ENCODE measurements at places on chromosomes 13 and 19.

DNA sequence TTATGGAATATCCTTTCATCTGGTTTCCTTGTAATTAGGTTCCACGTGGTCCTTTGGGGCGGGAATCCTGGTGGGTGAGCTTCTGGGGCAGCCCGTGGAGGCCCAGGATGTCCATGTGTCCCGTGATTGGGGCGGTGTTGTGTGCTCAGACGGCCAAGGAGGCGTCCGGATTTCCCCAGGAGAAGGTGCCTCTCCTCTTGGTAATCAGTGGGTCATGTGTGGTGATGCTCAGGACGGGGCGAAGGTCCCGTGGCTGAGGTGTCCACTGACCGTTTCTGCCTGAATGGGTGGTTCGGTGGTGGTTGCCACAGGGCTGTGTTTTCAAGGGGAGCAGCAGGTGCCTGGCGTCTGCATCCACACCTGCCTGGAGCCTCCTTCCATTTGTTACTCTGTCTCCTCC lies 52.2 kb upstream of the F7 start:
- no peak for DNase-seq

DNA sequence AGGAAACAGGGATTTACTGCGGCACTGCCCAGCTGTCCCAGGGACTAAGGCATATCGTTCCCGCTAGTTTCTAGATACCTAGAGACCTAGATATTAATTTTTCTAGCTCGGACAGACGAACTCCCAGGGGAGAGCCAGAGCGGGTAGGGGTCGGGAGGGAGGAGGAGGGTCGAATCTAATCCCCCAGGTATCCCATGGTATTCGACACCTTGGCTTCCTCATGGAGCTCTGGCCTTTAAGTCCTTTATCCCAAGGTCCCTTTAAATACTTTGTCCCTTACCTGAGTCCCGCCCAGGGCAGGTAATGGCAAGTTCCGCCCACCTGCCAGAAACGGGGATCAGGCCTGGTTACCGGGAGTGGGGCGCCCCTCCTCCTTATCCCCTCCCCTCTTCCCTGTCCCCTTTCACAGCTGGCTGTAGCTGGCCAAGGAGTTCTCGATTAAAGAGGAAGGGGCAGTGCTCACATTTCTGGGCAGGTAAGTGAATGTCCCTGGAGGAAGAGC lies at the start of gene PRRG2:
Gene PRRG2, plus strand, starts transcription at position 310 of the 502 bp plus-strand sequence. CDS start 1,904 bp downstream, outside the sequence.
- no peak for DNase-seq

DNA sequence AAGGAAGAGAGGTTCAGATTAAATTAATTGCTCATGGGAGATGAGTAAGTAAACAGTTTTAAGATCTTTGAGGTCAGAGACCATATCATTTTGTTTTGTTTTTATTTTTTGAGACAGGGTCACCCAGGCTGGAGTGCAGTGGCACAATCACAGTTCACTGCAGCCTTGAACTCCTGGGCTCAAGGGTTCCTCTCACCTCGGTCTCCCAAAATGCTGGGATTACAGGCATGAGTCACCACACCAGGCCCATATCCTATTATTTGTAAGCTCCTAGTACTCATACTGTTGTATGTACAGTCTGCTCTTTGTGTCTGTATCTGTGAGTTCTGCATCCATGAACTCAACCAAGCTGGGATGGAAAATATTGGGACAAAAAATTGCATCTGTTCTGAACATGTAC lies 6.0 kb upstream of the RASL11A start:
- no peak for DNase-seq

DNA sequence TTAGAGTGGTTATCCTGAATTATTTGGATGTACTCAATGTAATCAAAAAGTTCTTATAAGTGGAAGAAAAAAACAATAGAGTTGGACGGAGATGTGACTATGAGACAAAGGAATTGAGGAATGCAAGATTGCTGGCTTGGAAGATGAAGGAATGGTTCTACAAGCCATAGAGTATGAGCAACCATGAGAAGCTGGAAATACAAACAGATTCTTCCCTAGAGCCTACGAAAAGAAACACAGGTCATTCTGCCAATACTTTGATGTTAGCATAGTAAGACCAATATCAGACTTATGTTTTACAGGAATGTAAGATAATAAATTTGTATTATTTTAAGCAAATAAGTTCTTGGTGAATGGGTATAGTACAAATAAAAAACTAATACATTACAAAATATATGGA lies 249.2 kb downstream of the DIAPH3 start:
- DNase-seq = no peak

DNA sequence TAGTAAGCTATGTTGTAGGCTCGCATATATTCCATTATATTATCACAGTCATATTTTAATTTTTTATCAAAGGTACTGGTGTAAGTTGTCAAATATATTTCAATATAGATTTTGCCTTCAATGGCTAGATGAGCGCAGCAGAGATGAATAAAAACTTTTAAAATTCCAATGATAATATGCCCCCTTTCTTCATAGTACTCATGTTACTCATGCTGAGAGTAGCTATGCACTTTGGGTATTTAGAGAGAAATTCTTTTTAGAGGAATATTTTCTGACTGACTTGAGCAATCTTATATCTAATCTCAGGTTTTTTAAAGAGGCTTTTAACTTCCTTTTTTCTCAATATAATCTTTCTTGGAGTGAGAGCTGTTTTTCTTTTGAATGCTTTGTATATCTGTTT lies 11.4 kb downstream of the ZNF254 start:
- no peak for DNase-seq

- peak; percentile 89 for DNase-seq
Observed at GRCh38 chr19:45613926-45614725, 12.1 kb upstream of the GPR4 start.

DNA sequence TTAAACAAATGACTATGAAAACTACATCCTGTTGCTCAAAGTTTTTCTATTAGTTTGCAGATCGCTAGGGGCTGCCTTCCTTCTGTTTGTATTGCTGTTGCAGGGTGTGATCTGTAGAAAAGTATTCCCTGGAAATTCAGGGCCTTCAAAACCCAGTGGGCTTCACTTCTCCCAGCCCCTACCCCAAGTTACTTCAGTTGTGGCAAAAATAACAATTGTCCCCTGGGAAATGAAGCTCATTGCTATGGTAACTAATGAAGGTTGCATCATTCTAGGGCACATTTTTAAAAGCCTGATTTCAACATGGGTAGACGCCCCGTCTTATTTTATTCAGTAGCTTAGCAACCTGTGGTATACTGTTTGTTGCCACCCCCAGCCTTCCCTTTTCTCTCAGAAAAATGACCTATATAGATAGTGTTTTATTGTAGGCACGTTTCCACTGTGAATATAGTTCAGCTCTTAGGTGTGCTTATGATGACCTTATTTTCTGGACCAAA lies 60.9 kb downstream of the WDFY2 start:
- DNase-seq = peak; percentile 66

GRCh38 chr13:46577696-46578589 lies 25.0 kb downstream of the LRCH1 start:
- DNase-seq = peak; percentile 53

GRCh38 chr13:77969299-77969698 lies 50.7 kb upstream of the EDNRB start:
- DNase-seq = no peak

GRCh38 chr13:90562443-90562842 lies 785.0 kb upstream of the MIR17HG start:
- DNase-seq = no peak

GRCh38 chr19:46546194-46546896 lies 50.7 kb upstream of the PNMA8B start:
- no peak for DNase-seq

DNA sequence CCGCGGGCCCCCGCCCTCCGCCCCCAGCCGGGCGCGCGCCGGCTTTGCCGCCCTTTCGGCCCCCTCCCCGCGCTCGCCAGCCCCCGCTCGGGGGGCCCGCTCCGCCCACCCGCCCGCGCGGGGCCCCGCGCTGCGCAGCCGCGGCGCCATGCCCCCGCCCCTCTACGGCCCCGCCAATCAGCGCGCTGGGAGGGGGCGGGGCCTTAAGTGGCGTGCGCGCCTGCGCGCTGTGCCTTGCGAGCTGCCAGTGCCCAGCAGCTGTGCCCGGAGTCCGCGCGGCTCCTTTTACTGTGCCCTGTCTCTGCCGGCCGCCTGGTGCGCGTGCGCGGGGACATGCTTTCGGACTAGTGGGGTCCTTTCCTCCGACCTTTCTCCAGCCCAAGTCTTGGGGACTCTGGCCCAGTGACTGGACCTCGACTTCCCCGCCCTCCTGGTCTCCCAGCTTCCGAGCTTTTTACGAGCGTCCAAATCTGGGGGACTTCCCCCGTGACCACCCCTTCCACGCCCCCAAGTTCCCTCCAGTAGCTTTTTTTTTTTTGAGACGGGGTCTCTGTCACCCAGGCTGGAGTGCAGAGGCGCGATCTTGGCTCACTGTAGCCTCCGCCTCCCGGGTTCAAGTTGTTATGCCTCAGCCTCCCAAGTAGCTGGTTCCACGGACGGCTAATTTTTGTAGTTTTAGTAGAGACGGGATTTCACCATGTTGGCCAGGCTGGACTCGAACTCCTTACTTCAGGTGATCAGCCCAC lies at the start of gene MBD3:
Gene MBD3, minus strand, starts transcription at position 111 of the 746 bp plus-strand sequence. CDS start 234 bp downstream, outside the sequence.
- peak; percentile 99 for DNase-seq

GRCh38 chr13:84191139-84191538 lies 308.9 kb upstream of the SLITRK1 start:
- no peak for DNase-seq

- DNase-seq = no peak
Observed at GRCh38 chr13:51874651-51875050, 12.9 kb downstream of the CCDC70 start.

GRCh38 chr19:13417054-13417453 lies 89.2 kb downstream of the CACNA1A start:
- DNase-seq = no peak

GRCh38 chr19:18086590-18087138 lies at the start of gene IL12RB1:
TSS of gene IL12RB1 (minus strand) at chr19:18086934. CDS start at chr19:18086823, 111 bp downstream.
- DNase-seq = peak; percentile 77

DNA sequence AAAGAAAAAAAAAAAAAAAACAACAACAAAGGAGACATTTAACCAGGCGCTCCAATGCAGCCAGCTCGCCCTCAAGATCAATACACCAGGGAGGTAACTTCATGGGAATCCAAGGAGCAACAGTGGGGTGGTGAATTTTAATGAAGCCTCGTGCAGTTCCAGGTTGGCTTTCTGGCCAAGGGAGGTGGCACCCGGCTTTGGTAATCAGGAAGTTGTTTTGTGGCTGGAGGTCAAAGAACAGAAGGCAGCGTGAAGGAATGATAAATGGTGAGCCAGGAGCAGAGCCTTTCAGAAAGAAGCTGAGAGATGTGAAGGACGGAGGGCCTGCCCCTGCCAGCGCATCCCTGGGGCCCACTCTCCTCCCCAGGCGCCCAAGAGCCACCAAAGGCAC lies 188.2 kb upstream of the TSC22D1 start:
- no peak for DNase-seq

DNA sequence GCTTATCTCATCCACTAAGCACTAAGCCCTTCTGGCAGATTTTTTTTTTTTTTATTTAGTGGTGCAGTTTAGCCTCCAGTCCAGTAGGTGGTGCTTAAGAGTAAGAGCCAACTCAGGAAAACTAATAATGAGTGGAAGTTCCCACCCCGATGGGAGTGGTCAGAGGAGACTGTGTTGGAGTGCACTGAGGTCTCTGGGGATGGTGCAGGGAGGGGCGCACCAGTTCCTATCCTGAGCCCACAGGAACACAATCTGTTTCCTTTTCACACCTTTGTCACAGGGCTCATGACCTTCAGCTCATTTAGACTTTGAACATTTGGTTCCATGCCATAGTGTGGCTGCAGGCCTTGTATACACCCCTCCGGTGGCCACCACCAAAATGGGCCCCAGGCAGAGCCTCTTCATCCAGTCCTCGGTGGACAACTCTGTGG lies 367.4 kb downstream of the SPRY2 start:
- no peak for DNase-seq

- peak; percentile 80 for DNase-seq
Observed at GRCh38 chr19:10538204-10538983, 5.3 kb upstream of the ATG4D start.

- DNase-seq = no peak
Observed at GRCh38 chr19:42561512-42561911, 33.2 kb downstream of the CEACAM8 start.

DNA sequence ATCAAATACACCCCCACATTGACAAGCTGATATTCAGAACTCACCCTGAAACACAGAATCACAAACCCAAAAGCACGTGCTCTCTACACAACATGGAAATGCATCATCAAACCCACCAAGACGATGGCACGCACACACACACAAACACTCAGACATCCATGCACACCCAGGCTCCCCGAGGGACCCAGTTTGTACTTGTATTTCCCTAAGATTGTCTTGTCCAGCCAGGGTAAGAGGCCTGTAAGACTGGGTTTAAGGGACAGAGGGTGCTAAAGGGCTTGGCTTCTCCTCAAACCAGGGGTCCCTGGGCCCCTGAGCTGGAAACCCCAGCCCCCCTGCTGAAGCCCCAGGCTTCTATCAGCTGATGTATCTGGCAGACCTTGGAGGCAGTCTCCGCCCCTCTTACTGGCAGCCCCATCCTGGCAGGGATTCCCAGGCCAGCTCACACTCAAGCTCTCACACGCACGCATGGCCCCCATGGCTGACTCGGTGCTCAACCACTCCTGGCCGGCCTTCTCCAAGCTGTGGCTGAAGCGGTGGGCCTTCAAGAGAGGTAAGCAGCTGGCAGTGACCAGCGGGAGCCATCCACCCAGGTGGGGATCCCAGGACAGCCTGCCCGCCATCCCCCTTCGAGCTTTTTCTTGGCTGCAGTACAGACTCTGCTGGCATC lies 6.5 kb downstream of the ARHGEF18 start:
- no peak for DNase-seq

- no peak for DNase-seq
Observed at GRCh38 chr13:75174481-75174880, 307.5 kb downstream of the TBC1D4 start.

DNA sequence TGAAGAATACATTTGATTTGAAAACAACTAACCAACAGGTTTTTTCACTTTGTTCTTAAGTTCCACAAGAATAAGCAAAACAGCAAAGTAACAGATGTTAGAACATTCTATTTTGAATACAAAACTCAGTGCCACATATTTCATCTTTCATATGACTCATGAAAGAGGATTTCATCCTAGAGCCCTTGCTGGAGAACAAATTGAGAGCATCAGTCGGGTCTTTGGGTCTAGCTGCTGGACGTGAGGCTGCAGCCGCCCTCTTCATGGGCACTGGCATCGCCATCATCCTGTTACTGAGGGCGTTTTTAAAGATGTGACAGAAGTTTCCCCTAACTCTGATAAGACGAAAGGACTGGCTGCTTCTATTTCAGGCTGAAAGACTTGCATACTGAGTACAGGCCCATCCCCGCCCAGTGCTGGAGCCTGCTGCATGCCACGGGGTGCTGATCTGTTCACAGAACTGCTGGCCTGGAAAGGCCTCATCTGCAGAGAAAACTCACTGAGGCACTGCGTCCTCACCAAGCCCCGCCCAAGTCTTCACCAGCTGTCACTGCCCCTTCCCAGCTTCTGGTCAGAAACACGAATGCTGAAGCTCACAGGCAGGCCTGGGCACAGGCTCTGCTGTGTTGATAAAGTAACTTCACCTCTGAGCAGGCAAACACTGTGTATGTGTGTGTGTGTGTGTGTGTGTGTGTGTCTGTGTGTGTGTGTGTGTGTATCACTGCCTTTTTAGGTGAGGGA lies 101.4 kb downstream of the TUBGCP3 start:
- no peak for DNase-seq

GRCh38 chr19:542173-542866 lies 1.5 kb upstream of the GZMM start:
- DNase-seq = no peak

Data from suppressor macrophage treated with lipopolysaccharide for 4 hours (primary cell).